Neural crest cell (in vitro differentiated cells): ENCODE measurements at places on chromosomes 7 and 10.

- no peak for DNase-seq
Observed at GRCh38 chr7:41481353-41481752, 221.5 kb downstream of the INHBA start.

DNA sequence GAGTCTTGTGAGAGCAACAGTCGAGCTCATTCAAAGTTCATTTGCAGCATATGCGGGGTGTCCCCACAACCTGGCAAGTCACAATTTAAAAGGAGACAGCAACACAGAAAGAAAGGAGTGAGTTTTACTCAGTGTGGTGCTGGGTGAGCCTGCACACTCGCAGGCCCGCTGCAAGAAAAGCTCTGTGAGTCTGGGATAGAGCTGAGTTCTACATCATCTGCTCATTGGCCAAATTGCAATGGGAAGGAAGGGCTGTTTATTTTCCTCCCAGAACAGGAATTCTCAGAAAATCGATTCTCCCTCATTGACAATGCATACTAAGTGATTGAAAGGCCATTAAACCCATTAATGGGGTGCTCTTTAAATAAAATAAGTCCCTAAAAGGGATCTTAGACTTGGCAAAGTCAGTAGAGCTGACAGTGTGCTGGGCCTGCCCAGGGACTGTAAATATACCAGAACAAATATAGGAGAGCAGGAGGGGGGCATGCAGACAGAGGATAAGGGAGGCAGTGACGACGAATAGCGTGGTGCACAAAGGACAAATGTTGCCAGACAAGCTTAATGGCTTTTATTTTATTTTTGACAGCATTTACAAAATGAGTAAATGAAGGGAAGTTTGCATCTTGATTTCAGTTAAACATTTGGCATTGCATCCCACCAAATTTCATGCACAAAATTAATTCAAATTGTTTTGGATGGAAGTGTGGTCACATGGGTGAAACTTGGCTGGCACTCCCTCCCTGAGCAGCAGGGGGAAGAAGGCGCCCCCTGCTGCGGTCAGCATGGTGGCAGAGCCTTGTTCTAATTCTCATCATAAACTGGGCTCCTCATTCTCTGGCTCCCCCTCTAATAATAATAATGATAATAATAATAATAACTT is 215.7 kb downstream of the SNX10 start:
- DNase-seq: no peak

- DNase-seq: no peak
Observed at GRCh38 chr7:77888998-77889397, 90.4 kb downstream of the PHTF2 start.

- no peak for DNase-seq
Observed at GRCh38 chr7:123757095-123757494, 8.3 kb upstream of the WASL start.
